ENCODE measurements at places on chromosomes 2 and 18.
A peak's percentile ranks its signal among the peaks of the same experiment; 100 is the strongest.

DNA sequence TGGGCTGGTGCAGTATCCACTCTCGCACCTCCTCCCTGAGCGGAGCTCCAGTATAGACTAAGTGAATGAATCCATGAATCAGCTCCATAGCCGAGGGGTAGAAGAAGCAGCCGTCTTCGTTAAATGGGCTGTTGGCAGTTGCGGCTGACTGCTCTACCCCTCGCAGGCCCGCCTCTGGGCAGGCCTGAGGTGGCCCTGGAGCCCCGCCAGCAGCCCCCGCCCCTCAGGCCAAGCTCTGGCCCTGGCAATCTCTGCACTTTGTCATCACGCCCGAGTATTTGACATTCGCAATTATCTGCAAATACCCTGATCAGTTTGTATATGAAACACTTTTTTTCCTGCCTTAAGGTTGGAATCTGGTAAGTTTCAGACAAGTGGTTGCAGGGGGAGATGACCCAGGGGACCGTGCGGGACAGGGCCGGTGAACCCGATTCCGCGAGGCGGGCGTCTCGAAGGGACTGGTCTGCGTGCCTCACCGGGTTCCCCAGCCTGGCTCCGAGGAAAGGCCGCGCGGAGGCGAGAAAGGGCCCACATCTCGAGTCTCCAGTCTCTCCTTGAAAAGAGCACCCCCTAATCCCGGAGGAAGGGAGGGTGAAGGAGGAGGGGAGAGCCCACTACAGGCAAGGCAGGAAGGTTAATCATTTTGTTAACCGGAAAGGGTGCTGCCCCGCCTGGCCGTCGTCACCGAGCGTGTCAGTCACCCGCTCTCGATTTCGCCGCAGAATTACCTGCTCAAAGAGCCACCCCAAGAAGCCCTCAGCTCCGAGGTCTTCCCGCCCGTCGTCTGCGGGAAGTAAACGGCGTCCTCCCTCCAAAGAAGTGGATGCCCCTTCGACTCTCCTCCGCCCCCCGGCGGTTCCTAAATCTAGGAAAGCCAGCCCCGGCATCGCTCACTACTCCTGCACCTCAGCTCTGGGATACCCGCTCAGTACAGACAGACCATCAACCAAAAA, 11.1 kb upstream of the SATB2 start:
- no peak for DNase-seq

DNA sequence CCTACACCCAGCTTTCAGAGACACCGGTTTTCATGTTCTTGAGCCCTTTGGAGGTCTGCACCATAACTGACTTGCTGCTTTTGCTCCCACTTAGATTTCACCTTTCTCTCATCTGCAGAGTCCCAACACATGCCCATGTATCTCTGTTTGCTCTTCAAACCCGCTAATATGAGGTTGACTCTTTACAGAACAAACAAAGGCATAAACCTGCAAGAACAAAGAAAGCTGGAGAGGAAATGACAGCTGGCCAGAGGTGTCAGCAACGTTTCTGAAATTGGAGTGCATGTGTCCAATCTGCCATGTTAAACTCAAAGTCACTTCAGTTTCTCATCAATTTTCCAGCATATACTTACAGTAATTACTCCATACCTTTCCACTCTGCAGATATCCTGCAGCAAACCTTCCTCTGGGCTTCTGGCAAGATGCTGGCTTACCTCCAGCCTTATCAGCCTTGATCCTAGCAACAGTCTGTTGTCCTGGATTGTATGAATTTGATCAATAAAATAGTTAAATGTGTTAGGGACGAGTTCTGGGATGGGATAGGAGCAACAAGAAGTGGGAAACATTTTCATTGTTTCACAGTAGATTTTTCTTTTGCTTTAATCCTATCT, 157.4 kb downstream of the FHOD3 start:
- no peak for DNase-seq

DNA sequence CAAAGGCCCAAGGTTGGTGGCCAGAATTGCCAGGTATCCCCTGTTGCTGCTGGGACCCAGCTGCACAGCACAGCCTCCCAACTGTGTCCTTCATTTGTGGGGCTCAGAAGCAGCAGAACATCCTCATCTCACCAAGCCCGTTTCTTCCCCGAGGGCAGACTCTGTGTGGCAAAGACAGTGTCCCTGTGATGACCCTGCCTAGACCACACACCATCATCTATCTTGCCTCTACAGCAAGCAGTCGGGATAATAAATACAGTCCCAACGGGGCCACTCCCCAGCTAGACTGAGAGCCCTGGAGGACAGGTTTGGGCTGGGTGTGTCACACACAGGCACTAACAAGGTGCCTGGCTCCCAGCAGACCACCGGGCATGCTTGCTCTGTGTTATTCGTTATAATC, 93.4 kb downstream of the PTGR3 start:
- DNase-seq: no peak

GRCh38 chr2:55357927-55358326, 61.7 kb downstream of the CCDC88A start:
- DNase-seq: no peak

DNA sequence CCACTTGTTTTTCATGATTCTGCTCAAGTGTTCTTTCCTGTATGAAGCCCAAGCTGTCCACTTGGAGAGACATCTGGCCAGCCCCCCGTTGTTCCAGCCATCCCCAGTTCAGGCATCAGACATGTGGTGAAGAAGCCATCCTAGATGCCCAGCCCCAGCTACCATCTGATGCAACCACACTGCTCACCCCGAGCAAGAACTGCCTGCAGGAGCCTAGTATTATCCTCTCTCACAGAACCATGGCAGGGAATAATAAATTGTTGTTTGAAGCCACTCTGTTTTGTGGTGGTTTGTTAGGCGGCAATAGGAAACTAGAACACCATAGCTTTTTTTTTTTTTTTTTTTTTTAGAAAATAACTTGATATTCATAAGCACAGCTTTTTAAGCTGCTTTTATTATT, 19.5 kb upstream of the DARS1 start:
- no peak for DNase-seq

DNA sequence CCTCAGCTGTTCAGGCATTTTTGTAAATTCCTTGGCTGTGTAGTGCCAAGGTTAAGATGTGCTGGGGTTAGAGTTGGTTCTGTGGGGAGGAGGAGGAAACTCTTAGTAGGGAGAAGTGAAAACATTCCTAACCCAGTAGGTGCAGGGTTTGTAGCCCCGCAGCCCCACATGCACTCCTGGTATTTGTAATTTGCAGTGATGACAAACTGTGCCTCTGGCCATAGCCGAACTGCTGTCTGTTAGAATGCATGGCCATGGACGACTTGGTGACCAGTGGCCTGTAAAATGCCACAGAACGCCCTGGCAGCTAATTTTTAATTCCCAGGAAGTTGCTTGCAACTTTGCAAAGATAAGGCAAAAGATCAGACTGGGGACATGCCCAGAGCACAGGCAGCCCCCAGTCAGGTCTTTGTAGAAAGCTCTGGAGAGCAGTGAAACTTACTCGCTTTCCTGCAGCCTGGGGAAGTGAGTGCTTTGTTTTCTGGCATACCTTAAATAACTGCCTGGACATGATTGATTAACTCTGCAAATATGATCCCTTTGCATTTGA, 38.4 kb downstream of the LYPD6B start:
- DNase-seq: peak; percentile 47

DNA sequence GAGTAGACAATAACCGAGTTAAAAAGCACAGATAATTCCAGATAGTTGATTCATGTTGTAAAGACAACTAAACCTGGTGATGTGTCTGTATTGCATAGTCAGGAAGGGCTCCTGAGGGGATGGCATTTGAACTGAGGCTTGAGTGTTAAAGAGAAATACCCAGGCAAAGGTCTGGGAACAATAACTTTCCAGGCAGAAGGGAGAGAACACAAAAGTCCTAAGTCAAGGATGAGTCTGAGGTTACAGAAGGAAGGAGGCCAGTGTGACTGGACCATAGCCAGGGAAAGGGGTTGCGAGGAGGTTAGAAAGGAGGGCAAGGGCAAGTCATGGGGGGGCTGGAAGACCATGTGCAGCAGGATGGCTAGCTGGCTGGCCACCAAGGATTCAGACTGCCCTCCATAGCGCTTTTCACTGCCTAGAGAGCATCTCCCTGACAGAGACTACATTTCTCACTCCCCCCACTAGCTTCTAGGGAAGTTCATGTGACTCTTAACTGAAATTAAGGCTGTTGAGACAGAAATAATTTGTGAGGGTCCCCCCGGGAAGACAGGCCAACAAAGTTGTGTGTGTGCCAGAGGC, 135.5 kb upstream of the CREB1 start:
- no peak for DNase-seq

DNA sequence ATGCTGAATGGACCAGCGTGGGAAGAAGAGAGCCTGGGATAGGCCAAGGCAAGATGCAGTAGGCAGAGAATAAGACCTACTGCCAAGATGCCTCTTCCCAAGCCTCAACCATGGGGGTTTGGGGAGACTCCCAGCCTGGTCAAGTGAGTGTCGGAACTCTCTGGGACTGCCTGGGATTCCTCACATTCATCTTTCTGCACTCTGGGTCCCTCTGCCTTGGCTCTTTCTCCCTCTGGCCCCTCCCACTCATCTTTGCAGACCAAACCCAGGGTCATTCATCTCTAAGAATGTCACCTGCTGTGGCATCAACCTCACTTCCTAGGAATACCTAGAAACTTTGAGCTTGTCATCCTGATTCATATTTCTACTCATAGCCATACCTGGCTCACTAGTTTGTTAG, 211.3 kb upstream of the HNRNPA3 start:
- no peak for DNase-seq

DNA sequence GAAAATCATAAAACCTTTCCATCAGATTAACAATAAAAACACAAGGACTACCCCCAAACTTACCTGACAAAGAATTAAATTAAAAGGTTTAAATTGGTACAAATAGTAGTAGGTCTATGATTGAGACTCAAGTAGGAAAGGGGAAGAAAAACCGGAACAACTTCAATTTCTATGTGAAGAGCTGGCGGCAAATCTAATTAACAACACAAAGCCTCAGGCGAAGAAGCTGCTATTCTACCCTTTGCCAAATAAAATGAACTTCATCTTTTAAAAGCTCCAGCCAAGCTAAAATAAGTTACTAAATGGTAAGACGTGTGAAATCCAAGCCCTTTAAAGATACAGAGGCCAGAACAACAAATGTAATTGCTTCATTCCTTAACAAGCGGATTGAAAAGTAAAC, 146.5 kb downstream of the DLGAP1 start:
- no peak for DNase-seq

GRCh38 chr18:31555971-31556747, 35.5 kb upstream of the TTR start:
- DNase-seq: peak; percentile 16

DNA sequence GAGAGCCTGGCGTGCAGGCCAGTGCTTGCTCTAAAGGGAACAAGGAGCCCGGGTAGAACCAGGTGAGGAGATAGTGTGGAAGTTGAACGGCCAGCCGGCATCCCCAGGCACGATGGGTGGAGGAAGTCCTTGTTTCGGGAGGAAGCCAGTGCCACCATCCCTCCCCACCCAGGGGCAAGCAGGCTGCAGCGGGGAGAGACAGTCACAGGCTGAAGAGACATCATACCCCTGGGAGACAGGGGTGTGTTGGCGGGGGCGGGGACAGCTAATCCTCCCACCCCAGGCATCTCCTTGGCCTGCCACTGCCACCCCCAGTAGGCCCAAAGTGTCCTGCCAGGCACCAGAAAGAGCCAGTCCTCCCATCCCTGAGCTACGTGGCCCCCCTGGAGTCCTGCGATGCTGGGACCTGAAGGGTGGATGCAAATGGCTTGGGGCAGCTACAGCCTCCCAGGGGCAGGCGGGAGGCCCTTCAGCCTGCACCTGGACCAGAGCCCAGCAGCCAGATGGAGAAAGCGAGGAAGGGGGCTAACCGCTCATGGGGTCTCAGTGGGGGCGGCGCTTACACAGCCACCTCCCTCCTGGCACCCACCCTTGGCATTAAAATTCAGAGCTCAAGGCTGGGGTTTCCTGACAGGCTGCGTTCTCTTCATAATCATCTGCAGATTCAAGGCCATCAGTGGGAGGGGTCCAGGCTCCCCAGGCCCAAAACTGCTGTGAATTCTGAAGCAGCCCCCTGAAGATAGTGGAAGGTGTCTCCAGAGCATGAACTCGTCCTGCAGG, 14.8 kb upstream of the GPR55 start:
- no peak for DNase-seq

DNA sequence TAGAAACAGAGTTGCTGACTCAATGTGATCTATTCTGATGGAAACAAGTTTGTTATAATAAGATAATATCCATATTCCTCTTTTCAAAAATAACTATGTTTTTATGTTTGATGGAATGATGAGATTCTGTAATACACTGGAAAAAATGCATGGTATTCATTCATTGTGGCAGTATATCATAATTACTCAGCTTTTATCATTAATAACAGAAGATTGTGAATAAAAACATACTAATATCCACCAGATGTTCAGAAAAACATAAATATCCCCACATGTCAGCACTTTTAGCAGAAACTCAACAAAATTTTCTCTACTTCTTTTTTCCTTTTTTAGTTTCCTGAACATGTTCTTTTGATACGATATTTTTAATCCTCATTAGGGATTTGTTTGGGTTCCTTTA, 130.9 kb upstream of the CAVIN2 start:
- no peak for DNase-seq

DNA sequence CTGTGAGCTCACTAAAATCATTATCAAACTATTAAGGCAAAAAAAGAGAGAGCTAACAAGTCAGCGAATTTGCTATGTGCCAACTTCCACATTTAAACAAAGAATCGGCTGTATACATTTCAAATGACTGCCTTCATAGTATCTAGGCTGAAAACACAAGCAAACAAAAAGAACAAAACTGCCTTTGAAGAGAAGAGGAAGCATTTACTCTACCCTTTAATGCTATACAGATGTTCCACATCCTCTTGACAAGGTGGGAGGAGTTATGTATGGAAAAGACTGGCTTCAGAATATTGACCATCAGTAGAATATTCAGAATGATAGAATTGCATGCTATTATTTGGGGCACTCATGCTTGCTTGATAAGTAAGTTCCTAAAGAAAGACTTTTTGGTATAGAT, 741.7 kb downstream of the PLCL1 start:
- no peak for DNase-seq
